Trophoblast cell (in vitro differentiated cells and primary cell): ENCODE measurements at places on chromosomes 2 and 18.

- no peak for DNase-seq
Measured at GRCh38 chr2:88692187-88692586, 714 bp downstream of the RPIA start.

GRCh38 chr2:8320311-8321066 is 361.4 kb upstream of the ID2 start:
- DNase-seq: no peak

- DNase-seq: peak; percentile 33
Measured at GRCh38 chr2:237283131-237283928, 130.6 kb downstream of the COL6A3 start.

DNA sequence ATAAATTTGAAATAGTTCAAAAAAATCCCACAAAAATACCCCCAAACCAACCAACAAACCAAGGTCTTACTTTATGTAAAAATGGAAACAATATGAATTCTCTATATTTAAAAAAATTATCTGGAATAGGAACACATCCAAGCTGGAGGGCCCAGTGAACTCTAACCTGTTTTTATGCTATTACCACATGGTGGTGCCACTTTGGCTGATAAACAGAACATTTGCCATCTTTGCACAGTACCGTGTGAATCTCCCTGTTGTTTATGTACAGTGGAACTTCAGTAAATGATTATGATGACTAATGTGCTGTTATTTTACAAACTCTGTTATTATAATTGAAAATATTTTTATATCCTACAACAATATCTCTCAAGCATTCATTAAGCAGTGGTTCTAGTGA is 145.3 kb upstream of the SMAD7 start:
- no peak for DNase-seq

DNA sequence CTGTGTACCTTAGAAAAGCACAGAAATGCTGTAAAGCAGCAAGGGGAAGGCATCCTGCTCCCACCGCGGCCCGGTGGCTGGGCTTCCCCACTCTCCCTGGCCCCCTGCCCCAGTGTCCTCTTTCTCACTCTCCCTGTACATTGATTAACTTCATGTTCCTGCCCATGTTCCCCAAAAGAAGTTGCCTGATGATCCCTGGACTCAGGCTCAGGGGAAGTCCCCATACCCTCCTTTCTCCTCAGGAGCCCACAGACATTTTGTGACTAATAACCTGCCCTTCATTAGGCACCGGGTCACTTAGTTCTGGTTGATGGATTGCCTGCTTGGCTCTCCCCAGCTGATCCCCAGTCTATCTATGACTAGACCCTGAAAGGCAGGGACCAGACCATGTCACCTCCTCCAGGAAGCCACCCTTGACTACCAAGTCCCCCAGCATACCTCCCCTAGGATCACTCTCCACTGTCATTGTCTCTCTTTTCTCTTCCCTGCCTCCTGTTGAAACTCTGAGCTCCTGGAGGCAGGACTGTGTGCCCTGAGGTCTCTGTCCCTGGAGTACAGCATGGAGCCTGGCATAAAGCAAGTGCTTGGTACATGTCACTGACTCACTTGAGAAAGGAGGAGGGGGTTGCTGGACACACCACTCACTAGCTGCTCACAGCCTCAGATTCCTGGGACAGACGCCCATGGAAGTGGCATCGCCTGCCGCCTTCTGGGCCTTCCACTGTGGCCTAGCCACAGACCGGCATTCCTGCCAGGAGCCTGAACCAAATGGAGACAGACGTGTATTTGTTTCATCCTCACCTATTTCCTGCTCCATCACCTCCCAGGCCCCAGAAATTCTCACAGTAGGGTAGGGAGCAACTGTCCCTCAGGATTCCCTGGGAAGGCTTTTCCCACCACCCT is 13.5 kb downstream of the MALL start:
- no peak for DNase-seq

DNA sequence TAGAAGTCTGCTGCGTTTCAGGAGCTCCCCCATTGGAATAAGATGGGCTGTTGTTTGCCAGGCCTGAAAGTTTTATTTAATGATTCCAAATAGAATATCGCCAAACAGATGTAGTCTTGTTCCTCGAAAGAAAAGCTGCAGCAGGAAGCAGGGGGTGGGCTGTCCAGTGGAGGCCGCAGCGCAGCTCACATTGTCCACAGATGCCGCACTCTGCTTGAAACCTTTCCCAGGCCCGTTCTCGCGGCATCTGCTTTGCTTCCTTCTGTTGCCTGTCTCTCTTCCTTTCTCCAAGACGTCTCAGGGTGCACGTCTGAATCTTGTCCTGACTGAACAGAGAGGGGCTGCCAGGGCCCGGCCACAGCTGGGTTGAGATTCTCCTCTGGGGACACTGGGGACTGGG is 12.4 kb upstream of the IGFBP2 start:
- no peak for DNase-seq

DNA sequence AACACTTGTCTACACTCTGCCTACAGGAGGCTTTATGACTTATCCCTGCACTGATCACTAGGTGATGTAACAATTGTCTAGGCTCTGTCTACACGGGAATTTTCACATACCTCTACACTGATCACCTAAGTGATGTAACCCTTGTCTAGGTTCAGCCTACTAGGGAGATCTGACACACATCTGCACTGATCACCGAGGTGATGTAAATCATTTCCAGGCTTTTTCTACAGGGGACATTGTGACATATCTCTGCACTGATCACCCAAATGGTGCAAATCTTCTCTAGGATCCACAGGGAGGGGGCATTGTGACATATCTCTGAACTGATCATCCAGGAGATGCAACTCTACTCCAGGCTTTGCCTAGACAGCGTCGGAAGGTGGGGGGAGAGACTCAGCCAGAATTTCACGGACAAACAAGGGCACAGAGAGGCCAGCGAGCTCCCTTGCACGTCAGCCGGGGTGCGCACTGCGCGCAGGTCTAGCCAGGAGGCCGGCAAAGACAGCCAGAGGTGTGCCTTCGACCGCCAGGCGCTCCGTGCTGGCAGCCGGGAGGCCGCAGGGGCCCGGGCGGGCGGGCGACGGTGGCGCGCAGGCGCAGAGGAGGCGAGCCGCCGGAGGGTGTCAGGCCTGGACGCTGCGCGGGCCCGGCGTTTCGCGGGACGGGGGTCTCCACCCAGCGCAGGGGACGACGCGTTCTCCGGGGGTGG is 46.9 kb upstream of the USP14 start:
- peak; percentile 78 for DNase-seq
